ENCODE measurements at places on chromosomes 5 and 9.

DNA sequence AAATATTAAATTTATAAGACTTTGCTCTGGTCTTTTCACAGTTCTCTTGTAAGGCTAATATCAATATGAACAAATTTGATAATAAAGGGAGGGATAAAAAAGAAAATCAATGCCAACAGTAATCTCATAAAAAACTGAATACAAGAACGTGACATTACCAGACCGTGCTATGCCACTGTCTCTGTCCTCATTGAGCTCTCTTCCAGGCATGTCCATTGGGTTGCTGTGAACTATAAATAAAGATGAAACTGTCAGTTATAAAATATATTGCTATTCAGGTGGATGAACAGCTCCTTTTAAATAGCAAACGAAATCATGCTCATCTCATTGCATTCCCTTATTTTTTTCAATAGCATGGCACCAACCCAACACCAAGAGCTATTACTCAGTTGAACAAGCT lies 74.0 kb upstream of the RAPGEF6 start:
- DNase-seq, result no peak

DNA sequence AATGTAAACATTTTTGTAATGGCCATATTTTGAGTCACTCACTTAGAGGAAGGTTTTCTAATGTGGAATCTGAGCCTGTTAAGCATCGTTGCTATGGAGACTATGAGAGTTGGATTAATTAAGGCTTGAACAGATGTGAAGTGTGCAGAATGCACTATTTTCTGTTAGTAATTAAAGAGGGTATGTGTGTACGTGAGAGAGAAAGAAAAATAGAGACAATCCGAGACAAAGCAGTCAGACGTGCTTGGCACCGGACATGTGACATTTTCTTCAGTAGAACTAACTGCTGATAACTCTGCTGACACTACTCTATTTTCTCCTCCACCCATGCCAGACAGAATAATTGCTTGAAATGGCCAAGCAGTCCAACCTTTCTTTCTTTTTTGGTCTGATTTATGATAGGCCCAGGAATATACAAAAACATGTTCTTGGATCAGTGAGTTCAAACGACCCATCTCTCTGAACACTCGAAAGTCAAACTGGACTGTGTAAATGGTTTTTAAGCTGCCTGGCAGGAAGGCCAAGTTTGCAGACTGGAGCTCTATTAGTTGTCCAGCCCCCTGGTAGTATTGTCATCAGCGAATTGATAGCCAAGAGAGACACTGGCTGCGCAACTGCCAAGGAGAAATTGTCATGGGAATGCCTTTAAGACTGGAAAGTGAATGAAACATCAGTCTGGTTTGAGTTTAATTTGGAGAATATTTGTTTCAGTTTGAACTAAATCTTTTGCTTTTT lies 322.1 kb downstream of the ARHGEF28 start:
- DNase-seq, result no peak

DNA sequence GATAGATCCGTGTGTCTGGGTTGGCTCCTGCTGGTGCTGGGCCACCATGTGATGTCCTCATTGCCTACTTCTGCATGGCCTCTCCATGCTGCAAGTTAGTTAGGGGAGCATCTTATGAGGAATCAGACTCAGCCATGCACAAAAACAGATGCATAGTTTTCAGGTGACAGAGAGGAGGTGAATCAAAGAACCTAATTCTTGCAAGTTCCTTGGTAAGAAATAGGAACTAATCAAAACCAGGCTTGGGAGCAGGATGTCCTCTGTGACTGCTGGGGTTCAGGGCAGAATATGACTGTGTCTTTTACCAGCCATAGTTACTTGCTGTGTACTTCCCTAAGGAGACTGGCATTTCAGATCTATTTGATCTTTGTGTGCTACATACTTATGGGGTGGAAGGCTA lies 61.6 kb downstream of the C9orf152 start:
- no peak for DNase-seq

DNA sequence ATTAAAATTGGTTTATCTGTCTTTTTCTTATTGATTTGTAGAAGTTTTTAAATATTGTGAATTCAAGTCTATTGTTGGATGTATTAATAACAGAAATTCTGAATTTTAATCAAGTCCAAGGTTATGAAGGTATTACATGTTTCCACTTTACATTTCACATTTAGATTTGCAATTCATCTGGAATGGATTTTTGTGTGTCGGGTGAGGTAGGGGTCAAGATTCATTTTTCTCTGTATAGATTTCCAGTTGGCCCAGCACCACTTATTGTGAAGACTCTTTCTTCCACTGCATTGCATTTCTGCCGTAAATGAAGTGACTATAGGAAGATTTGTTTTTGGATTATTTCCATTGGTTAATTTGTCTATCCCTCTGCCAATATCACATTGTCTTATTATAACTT lies 35.5 kb upstream of the DMRT2 start:
- no peak for DNase-seq

GRCh38 chr9:134136118-134136995 lies 475 bp downstream of the WDR5 start:
- no peak for DNase-seq

- DNase-seq, result no peak
These were observed 9.8 kb upstream of the UBE2D2 start for GRCh38 chr5:139551191-139551889.

DNA sequence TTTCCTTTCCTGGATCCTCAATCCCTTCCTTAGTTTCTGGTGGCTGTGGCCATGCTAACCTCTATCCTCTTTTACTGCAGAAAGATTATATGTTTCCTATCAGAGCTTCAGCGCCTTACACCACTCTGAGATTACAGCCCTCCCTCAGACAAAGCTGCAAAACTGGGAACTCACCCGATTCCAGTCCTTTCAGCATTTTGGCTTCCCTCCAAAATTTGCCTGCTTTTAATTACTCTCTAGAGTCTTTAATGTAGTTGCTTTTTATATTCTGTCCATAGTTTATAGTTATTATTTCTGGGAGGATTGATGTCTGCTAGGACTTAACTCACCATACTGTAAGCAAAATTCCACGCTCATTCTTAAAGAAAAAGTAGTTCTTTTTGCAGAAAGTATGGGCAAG lies 110.2 kb downstream of the NSG2 start:
- no peak for DNase-seq

DNA sequence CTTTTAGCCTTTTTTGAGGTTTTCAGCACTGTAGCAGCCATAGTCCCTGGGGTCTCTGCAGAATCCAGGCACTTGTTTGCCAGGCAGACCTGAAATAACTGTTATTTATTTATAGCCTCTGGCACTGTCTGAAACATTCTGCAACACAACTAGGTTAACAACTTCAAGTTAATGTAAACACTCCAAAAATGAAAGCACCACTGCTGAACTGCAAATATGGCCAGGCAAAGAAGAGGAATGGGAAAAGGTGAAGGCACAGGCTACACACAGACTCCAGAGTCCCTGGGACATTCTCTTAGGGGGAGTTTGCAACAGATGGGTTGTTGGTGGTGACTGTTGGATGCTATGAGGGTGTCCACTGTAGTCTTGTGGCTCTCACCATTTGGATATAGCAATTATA lies 369.0 kb downstream of the MAT2B start:
- DNase-seq, result no peak

- DNase-seq, result no peak
These were observed 19.1 kb downstream of the CREBRF start for GRCh38 chr5:173075137-173075843.

DNA sequence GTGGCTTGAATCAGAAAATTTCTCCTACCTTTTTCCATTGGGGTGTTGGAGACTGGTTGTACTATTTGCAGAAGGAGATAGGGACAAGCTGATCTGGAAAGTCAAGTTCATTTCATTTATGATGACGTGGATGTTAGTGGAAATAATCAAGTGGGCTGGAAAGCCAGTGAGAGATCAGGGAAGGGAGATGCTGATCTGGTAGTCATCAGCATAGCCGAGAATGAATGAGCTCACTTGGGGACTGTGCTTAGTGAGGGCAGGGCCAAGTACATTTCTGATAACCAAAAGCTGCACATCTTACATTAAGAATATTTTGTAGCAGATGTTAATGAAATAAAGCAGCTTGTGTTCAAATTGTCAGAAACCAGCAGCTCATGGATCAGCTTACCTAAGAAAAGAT lies 12.1 kb downstream of the MAN2A1 start:
- no peak for DNase-seq

DNA sequence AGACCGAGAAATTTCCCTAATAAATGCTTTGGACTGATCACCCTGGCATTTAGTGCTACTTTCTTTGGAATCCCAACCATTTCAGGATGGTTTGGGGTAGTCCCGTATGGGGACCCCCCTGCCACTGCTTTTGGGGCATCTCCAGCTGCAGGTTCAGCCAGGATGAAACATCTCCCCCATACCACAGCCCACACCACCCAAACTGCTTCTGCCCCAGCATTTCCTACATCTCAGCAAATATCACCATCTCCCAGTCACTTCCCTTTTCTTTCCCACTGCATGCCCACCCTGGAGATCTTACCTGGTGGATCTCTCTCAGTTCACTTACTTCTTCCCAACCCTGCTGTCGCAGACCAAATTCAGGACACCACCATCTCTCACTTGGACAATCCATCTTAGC lies 4.8 kb upstream of the P4HA2 start:
- DNase-seq, result no peak

DNA sequence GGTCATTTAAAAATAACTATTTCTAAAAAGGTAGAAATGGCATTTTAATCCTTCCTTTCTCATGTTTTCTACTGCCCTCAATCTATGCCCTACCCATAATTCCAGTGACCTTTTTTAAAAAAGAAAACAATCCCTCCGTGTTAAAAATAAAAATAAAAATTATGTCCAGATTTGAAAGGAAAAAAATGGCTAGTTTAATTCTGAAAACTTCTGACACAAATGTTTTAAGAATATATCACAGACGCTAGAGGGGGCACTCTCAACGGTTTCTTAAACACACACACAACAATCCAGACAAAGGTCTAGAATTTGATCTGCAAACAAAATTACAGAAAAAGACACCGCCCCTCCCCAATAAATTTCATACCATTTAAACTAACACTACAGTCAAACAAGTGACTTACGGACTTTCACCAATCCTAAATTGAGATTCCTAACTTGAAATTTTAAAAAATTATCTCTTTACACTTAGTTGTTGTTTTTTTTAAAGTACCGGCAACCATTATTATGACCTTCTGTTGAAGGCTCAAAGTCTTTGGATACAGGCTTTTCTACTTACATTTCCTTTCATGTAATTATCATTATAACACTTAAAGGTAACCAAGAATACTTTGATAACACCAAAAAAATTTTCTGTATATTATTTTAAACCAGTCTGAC lies 38.2 kb downstream of the CLINT1 start:
- DNase-seq, result no peak

- no peak for DNase-seq
These were observed 239.0 kb downstream of the FANCC start for GRCh38 chr9:95078511-95078910.

DNA sequence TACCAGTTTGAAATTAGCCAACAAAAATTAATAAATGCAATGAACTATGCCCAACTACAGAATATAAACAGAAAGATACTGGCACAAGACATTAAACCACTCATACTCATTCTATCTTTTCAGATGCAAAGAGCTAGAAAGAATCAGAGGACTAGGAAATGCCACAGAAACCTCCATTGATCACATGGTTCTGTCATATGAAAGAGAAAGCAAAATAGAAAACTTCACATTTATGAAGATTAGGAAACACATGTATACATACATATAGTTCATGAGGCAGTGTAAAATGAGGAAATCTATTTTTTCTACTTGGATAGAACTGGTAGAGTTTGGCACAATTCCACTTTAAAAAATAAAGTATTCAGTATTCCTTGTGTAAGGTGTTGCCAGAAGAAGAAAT lies 275.1 kb upstream of the PTGER4 start:
- DNase-seq, result no peak

GRCh38 chr5:10631316-10631996 lies 67.6 kb downstream of the ANKRD33B start:
- no peak for DNase-seq

GRCh38 chr9:120711354-120711753 lies 2.9 kb downstream of the MEGF9 start:
- no peak for DNase-seq

All from CD8-positive, alpha-beta T cell (primary cell).